Fibroblast of mammary gland (primary cell): ENCODE measurements at places on chromosomes 4 and X.

GRCh38 chr4:79170077-79170476, 155.8 kb downstream of the NAA11 start:
- no peak for DNase-seq

DNA sequence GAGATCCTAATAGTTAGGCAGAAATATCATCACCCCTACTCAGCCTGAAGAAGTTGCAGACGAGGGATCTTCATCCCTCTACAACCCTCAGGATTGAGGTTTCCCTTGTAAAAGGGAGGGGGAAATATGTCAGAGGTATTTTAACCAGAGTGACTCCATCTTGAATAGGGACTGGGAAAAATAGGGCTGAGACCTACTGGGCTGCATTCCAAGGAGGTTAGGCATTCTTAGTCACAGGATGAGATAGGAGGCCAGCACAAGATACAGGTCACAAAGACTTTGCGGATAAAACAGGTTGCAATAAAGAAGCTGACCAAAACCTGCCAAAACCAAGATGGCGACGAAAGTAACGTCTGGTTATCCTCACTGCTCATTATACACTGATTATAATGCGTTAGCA, 17.5 kb downstream of the IL13RA2 start:
- no peak for DNase-seq

DNA sequence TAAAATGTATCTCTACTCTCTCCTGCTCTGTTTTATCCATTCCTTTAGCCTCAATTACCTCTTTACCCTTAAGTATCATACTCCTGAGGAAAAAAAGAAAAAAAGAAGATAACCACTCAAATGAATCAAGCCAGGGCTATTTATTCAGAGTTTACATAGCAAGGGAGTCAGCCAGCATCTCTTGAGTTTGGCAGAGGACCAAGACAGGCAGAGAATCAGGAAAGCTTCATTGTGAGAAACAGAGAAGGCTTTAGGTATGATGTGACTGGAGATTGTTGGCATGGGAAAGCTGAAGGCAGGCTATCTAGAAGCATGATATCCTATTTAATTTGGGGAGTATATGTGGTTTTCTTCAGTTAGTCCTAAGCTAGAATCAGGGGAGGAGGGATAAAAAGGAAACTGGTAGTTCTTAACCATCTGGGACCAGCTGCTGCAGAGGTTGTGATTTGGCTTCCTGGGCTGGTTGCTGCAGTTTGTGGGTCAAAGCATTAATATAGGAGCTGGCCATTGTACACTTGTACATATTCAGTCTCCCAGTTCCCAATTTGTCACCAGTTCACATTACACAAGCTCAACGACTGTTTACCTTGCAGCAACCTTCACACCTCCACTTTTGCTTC, 11.2 kb downstream of the APELA start:
- DNase-seq = no peak

GRCh38 chr4:13627178-13627605, 333 bp downstream of the BOD1L1 start:
- peak; percentile 13 for DNase-seq

GRCh38 chr4:155617296-155617695, 49.4 kb upstream of the GUCY1A1 start:
- DNase-seq = no peak

DNA sequence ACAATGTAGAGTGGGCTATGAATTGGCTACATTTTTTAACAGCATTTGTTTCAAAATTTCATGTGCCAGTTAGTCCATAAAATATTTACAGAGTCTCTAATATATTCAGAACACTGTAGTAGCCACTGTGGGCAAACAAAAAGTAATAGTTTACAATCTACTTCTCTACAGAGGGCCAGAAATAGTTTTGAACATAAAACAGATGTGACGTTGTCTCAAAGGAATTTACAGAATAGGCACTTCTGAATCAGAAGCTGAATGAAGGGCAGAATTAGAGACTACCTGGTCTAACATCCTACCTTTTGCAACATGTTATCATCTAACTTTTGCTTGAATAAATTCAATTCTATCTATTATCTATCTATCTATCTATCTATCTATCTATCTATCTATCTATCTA, 811.9 kb upstream of the EPHA5 start:
- no peak for DNase-seq

DNA sequence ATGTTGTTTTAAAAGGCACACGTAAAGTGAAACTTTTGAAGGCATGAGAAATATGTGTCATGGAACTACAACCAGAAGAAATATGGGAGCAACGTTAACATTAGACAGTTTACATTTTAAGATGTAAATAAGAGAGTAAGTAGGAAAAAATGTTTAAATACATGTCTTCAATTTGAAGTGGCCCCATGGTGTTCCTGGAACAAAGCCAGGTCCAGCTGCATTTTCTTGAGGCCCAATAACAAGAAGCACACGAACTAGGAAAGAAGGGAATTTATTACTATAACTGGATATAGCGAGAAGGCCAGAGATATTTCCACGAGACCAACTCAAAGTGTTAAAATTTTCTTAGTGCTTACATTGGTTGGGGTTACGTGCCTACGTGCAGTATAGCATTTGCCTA, 458.1 kb downstream of the KCTD8 start:
- no peak for DNase-seq

GRCh38 chrX:43975796-43976195, 2.6 kb upstream of the NDP start:
- DNase-seq = no peak

DNA sequence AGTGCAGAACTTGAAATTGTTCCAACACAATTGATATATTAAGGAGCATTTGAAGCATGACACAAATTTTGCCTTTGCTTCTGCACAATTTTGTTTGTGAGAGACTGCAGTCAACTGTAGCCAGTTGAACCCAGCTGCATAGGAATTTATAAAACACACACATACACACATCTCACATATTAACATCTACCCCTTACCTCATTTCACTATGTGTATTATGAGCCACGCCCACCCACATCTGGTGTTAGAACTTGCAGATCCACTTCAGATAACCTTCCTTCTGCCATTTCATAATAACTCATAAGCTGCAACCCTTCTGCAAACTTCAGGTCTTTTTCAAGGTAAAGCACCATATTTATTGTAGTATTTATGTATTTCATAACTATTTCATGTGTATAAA, 188.1 kb upstream of the WDFY3 start:
- DNase-seq = no peak

- no peak for DNase-seq
These were observed 64.6 kb downstream of the HHIP start for GRCh38 chr4:144710526-144710912.

DNA sequence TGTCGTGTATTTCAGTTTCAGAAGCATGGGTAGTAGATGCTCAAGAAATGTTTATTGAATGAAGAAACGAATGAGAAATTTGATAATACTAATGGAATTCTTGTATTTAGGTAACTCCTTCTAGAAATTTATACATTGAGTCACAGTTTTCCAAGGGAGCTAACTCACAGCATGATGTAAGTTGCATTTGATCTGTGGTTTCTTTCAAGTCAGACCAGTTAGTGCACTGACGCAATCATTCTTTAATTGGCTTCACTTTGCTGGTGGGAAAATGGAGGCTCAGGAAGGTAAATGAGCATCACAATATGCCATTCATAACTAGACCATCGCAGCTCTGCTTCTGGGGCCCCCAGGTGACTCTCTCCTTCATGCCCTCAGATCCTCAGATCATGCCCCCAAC, 17.3 kb upstream of the CWH43 start:
- DNase-seq = peak; percentile 91

DNA sequence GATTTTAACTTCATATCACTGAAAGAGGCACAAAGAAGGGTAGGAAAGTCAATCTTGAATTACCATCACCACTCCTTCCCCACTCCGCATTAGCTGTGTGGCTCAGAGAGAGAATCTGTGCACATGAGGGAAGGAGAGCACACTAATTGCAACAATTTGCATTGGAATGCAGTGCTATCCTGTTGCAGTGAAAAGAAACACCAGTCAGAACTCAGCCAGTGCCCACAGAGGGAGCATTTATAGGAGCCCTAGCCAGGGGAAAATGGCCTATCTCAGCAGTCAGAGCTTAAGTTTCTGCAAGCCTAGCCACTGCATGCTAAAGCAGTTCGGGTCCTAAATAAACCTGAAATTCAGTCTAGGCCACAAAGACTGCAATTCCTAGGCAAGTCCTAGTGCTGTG, 159.4 kb upstream of the AR start:
- DNase-seq = no peak

DNA sequence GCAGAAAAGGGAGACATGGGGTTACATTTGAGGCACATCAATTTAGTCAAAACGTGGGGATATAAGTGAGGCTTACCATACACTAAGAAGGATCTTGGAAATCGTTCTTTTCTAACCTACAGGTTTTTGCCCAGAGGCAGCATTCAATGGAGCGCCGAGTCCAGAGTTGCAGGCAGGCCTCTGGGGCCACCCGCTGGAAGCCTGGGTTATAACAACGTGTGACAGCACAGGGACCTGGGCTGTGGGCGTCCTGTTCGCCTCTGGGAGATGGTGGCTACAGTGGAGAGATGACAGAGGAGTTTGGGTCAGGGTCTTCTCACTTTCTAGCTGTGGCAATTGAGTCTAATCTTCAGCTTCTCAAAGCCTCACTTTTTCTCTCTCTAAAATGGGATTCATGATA, 53.9 kb downstream of the ENPP6 start:
- DNase-seq = peak; percentile 21

DNA sequence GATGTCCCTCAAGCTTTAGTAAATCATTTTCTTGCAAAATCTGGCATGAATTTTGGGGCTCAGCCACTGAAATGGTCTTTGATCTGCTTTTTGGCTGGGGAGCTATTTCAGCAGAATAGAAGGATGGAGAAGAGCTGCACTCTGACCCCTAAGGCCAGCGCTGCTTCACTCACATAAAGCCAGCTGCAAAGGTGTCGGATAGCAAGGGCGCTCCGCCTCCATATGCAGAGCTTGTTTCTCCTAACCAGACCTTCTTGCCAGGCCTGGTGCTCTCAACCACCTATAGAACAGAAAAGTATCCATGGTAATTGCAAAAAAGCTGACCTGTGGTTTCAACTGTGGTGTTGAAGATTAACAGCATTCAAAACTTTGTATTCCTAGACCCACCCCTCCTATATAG, 24.1 kb upstream of the COQ2 start:
- no peak for DNase-seq

DNA sequence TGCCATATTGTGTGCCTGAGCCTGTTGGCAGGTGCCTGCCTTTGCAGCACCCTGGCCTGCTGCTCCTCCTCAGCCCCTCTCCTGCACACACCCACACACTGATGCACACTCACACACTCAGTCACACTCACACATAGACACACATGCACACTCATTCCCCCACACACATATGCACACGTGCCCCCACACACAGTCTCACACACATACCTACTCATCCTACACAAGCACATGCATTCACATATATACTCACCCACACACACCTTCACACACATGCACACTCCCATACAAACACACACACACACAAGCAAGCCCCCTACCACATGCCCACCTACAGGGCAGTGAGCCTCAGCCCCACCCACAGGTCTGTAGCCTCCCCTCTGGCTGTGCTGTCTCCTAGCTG, 245.0 kb downstream of the EVC2 start:
- DNase-seq = no peak

GRCh38 chr4:167550021-167550420, 315.7 kb upstream of the SPOCK3 start:
- no peak for DNase-seq

- no peak for DNase-seq
These were observed 21.4 kb upstream of the FGFR3 start for GRCh38 chr4:1771555-1772305.

GRCh38 chr4:64399313-64400109, 9.7 kb downstream of the TECRL start:
- DNase-seq = no peak

DNA sequence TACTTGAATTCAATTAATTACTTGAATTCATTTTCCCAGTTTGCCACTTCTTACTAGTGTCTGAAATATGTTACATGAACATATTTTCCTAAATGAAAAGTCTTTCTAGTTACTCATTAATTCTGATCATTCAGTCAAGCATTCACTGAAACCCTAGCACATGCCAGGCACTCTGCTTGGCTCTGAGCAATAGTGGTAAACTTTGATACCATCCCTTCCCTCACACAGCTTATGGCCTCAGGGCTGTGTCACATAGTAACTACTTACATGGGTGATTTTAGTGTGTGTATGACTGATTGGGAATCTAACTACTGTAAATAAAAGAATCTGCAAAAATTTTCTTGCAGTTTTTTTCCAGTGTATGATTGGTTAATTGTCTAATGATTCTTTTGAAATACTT, 32.7 kb downstream of the METAP1 start:
- DNase-seq = peak; percentile 22

DNA sequence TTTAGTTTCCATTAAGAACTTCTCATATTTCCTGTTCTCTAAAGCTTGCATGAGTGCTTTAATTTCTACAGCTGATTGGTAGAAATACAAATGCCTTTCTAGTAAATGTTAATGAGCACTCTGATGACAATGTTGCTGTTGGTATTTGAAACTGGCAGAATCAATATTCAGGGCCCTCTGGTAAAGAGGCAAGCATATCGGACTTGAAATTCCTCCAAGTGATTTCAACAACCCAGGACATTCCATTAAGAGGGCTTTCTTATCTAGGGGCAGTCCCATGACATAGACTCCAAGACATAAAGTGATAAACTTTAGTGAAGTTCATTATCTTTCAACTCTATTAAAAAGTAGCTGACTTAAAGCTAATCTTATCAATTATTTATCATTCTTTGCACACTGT, 83.1 kb upstream of the VCX start:
- no peak for DNase-seq

- peak; percentile 58 for DNase-seq
These were observed 5.5 kb downstream of the SEC31A start for GRCh38 chr4:82885410-82885809.

GRCh38 chrX:26783512-26784225, 567.7 kb downstream of the MAGEB5 start:
- peak; percentile 27 for DNase-seq

DNA sequence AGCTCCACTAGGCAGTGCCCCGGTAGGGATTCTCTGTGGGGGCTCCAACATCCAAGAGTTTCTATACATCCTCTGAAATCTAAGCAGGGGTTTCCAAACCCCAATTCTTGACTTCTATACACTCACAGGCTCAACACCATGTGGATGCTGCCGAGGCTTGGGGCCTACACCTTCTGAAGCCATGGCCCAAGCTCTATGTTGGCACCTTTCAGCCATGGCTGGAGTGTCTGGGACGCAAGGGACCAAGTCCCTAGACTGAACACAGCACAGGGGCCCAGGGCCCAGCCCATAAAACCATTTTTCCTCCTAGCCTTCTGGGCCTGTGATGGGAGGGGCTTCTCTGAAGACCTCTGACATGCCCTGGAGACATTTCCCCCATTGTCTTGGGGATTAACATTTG, 511.8 kb downstream of the TRAM1L1 start:
- no peak for DNase-seq

DNA sequence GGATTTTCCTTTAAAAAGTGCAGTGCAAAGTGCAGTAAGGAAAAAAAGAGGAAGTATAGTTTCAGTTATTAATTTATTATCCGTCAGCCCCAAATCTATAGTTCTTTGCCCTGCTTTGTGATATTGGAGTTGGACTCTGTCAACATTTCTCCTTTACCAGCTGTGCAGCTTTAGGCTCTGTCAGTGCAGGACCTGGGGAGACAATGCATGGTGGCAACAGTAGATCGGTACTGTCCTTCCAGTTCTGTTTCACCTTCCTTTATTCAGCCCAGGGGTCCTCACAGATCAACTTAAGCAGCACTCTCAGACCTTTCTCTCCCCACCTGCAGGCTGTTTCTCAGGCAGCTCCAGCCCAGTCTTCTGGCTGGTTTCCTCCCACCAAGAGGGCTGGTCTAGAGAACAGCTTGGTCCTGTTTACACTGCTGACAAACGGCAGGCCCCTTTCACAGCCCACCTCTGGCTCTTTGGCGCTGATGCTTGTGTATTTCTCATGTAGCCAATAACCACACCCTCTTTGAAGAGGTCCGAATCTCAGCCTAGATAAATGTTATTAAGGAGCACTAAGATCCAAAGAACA, 71.6 kb downstream of the MCUB start:
- peak; percentile 24 for DNase-seq
